DMS153 (cell line): ENCODE measurements at places on chromosomes 2 and 18.

DNA sequence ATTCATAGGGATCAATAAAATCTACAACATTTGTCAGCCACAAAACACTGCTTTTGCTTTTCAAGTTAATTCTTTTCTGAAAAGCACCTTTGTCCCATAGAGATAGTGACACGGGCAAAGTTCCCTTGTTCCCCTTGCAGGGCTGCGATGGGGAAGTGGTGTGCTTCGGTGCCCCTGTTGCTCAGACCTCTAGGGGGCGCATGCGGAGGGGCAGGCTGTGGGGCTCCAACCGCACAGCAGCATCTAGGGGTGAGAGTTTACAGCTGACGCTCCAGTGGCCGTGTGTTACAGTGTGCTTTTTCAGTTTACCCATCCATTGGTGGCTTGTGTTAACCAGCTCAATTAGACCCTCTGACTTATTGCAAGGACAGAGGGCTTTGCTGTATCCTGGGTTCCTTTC lies 1432.2 kb upstream of the ACVR2A start:
- no peak for DNase-seq

DNA sequence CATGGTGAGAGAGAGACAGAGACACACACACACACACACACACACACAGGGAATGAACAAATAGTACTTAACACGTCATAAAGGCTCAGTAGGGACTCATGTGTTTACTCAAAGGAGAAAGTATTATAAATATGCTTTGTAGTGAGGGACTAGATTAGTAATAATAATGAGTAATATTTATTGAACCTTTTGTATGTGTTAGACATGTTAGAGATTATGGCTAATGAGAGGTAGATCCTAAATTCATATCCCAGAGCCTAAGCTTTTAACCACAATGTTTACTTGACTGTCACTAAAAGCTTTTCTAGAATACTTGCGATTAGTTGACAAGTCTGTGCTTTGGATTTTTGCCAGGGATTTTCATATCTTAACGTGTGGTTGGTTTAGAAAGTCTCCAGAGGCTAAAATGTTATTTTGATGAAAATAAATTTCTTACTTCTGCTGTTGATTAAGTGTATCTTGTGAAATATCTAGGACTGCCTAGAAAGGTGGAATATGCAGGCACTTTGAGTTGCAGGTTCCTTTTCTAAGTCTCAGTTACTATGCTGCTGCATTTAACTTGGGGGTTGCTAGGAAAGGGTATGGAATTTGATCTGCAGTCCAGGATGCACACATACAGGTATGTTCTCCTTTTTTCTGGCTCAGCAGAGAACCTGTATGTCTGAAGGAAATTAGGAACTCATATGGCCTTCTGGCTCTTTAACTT lies 64.5 kb downstream of the UBR3 start:
- DNase-seq: peak; percentile 66

- no peak for DNase-seq
Measured at GRCh38 chr18:12554796-12555388, 103.0 kb downstream of the SPIRE1 start.

DNA sequence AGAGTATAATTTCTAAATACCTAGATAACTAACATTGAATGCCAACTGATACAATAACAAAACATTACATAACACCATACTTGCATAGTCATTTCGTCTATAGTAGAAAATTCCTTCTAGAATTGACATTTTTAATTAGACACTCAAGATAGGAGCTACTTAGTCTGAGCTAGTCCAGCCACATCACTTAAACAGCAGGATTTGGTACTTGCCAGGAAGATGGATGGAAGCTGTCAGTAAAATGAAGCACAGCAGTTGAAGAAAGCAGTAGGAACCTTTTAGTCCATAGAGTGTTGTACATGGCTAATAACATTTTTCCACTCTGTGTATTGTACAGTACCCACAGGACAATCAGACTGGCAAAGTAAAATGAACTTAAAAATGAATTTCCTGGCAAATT lies 372.0 kb downstream of the GALNT13 start:
- no peak for DNase-seq

- DNase-seq: no peak
Measured at GRCh38 chr2:168749297-168749696, 53.1 kb upstream of the NOSTRIN start.

GRCh38 chr2:31208240-31208639 lies 9.1 kb downstream of the CAPN14 start:
- DNase-seq: no peak

DNA sequence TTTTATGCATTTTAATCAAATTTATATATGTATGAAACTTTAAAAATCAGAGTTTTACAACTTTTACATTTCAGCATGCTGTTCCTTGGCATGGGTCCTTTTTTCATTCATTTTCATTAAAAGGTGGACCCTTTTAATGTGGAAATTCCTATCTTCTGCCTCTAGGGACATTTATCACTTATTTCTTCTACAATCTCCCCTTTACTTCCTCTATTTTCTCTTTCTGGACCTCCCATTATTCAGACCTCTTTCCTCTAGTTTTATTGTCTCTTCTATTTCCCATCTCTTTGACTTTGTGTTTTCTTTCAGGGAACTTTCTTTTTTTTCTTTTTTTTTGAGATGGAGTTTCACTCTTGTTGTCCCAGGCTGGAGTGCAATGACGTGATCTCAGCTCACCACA lies 5.7 kb downstream of the PROC start:
- no peak for DNase-seq

GRCh38 chr2:112634153-112634873 lies 11.4 kb upstream of the SLC20A1 start:
- no peak for DNase-seq

- no peak for DNase-seq
Measured at GRCh38 chr2:233384015-233384414, 29.7 kb downstream of the DGKD start.

GRCh38 chr18:50783553-50783952 lies 36.3 kb downstream of the MRO start:
- DNase-seq: no peak

GRCh38 chr2:204794624-204795023 lies 249.3 kb downstream of the PARD3B start:
- DNase-seq: no peak

DNA sequence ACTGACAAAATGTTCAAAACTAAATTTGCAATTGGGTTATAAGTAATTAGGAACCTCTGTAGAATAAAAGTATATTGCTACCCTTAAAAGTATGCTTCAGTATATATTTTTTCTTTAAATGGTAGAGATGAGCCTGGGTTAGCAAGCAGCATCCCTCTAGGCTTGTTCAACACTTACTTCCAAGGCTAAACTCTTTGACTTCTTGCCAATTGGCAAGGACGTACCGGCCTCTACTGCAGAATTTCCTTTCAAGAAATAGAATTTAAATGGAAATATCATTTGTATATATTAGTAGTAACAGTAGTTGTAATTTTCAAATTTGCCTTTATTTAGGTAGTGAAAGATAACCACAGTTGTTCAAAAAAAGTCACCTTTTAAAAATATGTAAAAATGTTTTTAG lies 105.1 kb upstream of the SLC38A11 start:
- no peak for DNase-seq

- no peak for DNase-seq
Measured at GRCh38 chr2:84283506-84283905, 175.6 kb downstream of the SUCLG1 start.

GRCh38 chr2:25032094-25032493 lies 9.8 kb upstream of the EFR3B start:
- DNase-seq: no peak

DNA sequence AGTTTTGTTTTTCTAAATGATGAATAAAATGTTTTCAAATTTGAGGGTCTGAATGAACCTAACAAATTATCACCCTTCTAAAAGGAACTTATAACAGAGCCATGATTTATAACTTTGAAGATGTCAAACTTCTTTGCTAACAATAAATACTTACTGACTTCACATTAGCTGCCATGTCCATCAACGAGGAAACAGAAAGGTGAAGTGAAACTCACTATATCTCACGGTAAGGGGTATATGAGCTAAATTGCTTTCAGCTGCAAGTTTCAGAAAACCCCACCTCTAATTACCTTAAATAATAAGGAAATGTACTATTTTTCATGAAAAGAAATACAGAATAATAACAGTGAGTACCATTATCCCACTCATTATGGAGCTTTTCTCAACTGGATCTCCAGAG lies 350.8 kb upstream of the NT5C1B start:
- DNase-seq: no peak
